ENCODE measurements at places on chromosomes 3 and 15.

DNA sequence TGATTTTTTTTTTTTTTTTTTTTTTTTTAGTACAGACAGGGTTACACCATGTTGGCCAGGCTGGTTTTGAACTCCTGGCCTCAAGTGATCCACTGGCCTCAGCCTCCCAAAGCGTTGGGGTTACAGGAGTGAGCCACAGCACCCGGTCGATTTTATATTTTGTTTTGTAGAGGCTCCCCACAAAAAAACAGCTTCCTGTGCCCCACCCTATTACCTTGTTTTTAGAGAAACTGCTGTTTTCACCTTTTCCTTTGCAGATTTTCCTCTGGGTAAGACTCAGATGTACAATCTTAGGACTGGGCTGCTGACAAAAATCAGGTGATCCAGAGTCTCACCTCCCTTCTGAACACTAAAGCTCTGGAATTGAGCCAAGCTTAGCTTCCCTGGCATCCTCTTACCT lies 20.6 kb downstream of the ARRDC4 start:
- DNase-seq = no peak

DNA sequence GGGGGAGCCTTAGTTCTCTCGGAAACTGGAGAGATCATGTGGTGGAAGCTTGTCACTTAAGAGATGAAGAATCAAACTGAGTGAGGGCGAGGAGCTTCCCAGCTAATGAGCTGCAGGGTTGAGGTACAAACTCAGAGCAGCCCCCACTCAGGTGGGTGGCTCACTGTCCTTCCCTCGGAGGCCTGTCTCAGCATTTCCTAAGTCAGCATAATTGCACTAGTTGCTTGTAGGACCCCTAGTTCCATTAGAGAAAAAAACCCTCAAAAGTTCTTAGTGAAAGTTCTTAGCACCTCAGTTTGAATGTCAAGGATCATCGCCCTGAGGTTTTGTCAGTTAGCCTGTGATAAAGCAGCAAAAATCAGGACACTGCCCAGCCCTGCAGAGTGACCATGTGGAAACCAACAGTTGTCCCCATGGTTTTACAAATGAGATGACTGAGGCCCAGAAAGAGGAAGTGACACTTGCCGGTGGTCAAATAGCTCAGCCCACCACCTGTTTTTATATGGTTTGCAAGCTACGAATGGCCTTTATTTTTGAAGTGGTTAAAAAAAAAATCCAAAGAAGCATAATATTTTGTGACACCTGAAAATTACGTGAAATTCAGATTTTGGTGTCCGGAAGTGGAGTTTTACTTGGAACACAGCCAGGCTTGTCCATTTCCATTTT lies 11.9 kb downstream of the SMAD6 start:
- no peak for DNase-seq

GRCh38 chr3:119356646-119357045 lies 62.5 kb downstream of the ARHGAP31 start:
- no peak for DNase-seq

DNA sequence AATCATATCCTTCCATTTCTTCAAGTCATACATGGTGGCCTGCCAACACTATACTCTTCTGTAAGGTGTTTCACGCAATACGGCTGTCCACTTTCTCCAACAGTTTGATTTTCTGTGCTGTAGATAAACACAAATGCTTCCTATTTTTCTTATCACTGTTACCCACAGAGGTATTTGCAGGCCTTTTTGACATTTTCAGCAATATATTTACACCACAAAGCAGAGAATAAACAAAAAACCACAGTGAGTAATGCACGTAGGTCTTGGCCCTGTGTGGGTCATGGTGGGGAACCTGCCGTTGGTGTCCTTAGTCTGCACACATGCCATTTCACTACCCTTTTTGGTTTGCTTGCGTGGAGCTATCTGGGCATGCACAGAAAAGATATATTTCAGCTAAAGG lies 59.5 kb downstream of the LRRC28 start:
- DNase-seq = no peak

- peak; percentile 85 for DNase-seq
Measured at GRCh38 chr3:72152551-72153476, 367.9 kb upstream of the PROK2 start.

DNA sequence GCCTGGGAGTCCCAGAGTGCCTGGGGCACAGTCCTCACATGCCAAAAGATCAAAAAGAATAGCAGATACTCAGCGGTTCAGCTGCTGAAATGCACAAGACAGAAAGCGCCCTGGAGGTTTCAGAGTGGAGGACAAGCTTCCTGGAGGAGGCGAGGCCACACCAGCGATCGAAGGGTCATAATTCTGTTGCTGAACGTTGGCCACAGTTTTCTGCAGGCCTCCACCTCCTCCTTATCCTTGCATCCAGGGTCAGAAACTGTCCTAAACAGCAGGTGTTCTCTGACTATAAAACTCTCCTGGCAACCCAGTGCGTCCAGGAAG lies 220.3 kb upstream of the LINGO1 start:
- no peak for DNase-seq

GRCh38 chr3:127073941-127074820 lies 91.3 kb downstream of the PLXNA1 start:
- DNase-seq = no peak

DNA sequence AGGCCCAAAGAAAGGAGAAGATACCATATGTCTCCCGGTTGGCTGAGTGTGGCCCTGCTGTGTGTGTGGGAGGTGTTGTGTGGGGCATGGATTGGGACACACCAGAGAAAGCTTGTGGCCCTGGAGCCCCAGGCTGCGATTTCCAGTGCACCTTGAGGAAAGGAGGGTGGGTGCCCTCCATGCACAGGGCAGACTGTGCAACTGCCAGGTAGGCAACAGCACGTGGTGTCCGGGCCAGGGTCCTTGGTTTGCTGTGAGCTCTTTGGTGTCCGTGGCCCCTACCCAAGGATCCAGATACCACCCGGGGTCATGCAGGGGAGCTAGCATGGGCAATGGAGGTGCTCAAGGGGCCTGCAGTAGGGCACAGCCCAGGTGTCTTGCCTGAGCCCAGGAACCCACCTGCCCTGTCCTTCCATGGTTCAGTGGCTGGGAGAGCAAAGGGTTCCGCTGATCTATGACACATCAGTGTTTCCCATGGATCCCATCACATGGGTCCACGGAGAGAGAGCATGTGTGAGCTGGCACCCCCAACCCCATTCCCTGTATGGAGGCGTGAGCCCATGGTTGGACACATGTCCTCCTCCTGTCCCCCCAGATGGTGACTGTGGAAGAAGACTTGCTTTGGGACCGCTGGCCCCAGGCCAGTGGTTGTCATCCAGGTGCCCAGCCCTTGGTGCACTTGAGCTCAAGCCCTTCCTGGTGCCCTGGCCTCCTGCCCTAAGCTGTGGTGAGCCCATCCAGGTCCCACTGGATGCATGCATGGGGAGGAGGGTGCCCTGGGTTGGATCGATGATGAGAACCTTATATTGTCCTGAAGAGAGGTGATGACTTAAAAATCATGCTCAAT lies 223.4 kb downstream of the SNRPN start:
- no peak for DNase-seq

GRCh38 chr3:143595456-143596077 lies 252.7 kb downstream of the SLC9A9 start:
- no peak for DNase-seq

GRCh38 chr15:40238532-40239403 lies at the start of gene PAK6:
Gene PAK6 (plus strand): TSS chr15:40239063. CDS start chr15:40264786, 25,723 bp downstream.
- peak; percentile 85 for DNase-seq

- no peak for DNase-seq
Measured at GRCh38 chr3:178112134-178112533, 424.1 kb upstream of the KCNMB2 start.

GRCh38 chr3:53585049-53585448 lies 90.6 kb downstream of the CACNA1D start:
- no peak for DNase-seq

GRCh38 chr3:31831591-31831990 lies 149.5 kb downstream of the OSBPL10 start:
- no peak for DNase-seq

DNA sequence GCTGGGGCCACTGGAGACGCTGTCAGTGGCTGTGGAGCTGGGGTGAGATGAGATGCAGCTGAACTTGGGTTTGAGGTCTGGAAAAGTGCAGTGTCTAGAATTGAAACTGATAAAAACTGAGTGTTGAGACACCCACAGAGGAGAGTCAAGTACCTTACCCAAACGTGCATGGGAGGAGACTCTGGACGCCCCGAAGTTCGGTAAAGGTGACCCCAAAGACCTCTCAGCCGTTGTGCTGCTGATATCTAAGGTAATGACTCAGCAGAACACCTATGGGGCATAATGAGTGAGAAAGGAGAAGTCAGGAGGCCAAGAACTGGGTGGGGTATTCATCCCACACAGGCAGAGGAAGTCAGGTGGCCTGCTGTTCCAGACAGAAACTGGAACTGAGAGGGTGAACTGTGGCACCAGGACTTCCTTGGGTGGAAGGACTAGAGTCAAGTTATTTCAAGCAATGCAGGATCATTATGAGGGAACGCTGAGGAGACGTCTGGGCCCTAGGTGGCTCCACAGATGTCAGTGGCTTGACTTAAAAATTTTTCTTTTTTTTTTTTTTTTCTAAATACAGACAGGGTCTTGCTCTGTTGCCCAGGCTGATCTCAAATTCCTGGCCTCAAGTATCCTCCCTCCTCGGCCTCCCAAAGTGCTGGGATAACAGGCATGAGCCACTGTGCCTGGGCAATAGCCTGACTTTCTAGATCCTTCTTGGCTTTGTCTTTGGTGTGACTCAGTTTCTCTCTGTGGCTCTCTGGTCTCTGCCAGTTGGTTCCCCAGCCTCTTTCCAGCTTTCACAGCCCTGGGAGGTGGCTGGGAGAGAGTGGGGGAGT lies 67.6 kb upstream of the GCNT3 start:
- no peak for DNase-seq

GRCh38 chr3:34884007-34884406 lies 755.3 kb upstream of the ARPP21 start:
- no peak for DNase-seq

DNA sequence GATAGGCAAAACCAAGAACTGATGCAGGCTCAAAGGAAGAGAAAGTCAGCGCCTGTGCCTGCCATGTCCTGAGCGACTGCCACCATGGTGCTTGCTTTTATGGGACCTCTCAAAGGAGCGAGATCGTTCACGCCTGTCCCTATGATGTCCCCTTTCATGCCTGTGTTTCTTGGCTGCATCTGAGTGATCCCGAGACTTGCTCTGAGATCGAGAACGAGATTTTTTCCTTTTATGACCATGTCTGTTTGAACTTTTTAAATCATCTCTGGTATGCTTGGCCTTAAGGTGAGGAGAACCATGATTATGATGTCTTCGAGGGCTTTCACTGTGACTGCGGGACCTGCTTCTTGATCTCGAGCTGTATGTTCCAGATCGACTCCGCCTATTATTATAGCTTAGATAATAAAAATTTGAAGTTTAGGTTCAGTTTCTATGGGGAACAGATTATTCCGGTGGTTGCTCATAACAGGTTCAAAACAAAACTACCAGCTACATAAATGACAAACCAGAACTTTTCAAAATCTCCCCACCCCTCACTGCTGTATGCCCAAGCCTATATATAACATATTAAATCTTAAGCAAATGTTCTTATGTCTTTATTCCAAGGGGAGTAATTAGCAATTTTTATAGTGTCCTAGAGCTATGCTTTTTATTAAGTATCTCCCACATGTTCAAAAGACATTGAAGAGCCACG lies 11.6 kb downstream of the CCNL1 start:
- DNase-seq = no peak

DNA sequence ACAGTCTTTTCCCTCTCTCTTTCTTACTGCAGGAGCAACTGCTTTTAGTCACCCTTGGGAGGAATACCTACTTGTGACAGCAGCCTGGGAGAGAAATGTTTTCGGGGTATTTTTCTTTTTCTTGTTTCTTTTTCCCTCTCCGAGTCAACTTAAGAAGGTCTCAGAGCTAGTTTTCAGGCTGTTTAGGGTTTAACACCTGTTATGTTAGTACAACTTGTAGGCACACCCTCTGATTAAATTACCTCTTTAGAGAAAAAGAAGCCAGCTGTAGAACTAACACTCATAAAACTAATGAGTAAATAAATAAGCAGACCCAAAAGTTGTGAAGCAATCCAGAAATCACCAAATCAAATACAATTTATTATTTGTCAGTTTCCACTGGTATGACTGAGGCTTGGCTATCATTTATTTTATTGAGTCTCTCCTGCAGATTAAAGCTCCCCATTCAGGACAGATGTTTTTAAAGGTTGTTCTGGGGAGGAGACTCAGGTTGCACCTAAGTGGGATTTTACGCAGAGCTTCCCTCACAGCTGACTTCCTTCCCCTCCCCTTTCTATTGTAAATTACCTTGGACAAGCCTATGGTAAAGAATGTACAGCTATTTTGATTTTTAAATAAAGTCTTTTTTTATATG lies 112.5 kb downstream of the FOXB1 start:
- DNase-seq = no peak

DNA sequence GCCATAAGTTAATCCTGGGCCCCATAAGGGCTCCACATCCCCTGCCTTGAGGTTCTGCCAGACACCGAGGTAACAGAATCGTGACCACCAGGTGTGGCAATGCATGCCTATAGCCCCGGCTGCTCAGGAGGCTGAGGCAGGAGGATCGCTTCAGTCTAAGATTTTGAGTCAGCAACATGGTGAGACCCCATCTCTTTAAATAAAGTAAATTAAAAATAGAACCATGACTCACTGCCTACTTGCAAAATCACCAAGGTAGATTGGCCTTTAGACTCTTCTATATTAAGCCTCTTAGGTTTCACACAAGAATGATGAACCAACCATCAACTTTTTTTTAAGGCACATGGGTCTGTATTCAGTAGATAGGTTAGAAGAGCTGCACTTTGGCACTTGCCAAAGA lies 9.7 kb downstream of the WDR5B start:
- DNase-seq = no peak

DNA sequence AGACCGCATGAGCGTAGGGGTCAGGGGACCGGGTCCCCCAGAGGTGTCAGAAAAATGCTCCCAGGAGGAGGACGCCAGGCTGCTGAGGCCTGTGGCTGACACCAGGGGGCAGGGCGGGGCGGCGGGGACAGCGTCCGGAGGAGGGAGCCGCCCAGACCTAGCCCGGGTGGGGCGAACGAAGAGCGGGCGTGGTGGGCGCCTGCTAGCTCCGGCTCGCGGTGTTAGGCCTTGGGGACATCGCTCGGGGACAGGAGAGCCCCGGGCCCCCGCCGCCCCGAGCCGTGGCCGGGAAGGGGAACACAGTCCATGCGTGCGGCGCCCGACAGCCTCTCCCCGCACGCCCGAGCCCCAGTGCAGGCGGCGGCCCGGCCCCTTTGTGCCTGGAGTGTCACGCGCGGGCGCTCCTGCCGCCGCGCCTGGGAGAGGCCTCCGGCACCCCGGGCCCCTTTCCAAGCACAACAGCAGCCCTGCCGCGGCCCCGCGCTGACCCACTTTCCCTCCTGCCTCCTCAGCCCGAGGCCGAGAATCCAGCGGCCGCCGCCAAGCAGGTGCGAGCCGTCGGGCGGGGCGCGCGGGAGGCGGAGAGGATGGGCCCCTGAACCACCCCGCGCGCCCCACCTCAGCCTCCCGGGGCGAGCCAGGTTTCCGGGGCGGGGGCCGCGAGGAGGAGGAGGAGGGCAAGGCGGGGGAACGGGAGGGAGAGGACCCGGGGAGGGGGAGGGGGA lies 111.0 kb upstream of the KLF13 start:
- DNase-seq = peak; percentile 70
